Left ventricle myocardium inferior (tissue), 1 donor: ENCODE measurements at places on chromosomes 2 and 18.

GRCh38 chr2:239036819-239037558 lies 189.1 kb downstream of the TWIST2 start:
- DNase-seq, result no peak

GRCh38 chr2:44770221-44771195 lies 171.0 kb upstream of the SIX3 start:
- no peak for DNase-seq

DNA sequence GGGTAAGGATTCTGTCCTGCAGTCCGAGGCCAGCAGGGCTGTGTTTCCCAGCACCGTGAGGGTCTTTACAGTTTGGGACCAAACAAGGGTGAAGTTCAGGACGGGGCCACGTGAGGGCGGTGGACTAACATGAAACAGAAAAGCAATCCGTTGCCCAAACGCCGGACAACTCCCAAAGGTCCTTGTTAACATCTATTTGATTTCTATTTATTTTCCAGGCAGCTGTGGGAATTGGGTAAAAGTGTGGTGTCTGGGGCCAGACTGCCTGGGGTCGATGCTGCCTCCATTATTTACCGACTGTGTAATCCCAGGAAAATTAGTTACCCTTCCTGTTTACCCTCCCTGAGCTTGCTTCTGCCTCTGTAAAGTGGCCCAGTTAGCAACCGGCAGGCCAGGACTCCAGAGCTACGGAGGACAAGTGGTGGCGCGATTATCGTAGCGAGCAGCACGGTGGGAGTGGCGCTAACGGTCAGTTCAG lies 66.3 kb upstream of the TCF7L1 start:
- peak; percentile 75 for DNase-seq

- DNase-seq, result no peak
These were observed 31.8 kb downstream of the AGFG1 start for GRCh38 chr2:227503433-227504406.

- no peak for DNase-seq
These were observed 41.6 kb downstream of the INO80C start for GRCh38 chr18:35455926-35456763.
